Activated T-helper 17 cell treated with anti-CD3 and anti-CD28 coated beads, Interleukin-2, amount 50 U/mL, for 72 hours (primary cell): ENCODE measurements at places on chromosomes 4 and X. TPM values are rescaled to one million over a fixed set of nuclear protein-coding genes. Genes with fewer than 3 reads are reported as not detected.

The UGT2B11 gene
- not detected for total RNA-seq

The KLB gene
- not detected for total RNA-seq

The SPINK2 gene
- total RNA-seq = not detected

The USO1 gene
- total RNA-seq = 66.0 TPM

The MTNR1A gene
- total RNA-seq = not detected

The UGT2A1 gene
- total RNA-seq = not detected

The DDIT4L gene
- 1.8 TPM for total RNA-seq

The CT83 gene
- total RNA-seq = not detected

The PRPS2 gene
- 68.7 TPM for total RNA-seq

The TCEAL5 gene
- total RNA-seq = not detected

The SOD3 gene
- not detected for total RNA-seq

The DUSP21 gene
- total RNA-seq = not detected

The NAP1L2 gene
- 1.9 TPM for total RNA-seq

The CNKSR2 gene
- total RNA-seq = 3.2 TPM

The CPZ gene
- total RNA-seq = not detected

The PWWP3B gene
- not detected for total RNA-seq

The NMU gene
- 0.53 TPM for total RNA-seq

The ETDA gene
- total RNA-seq = not detected

The BTC gene
- not detected for total RNA-seq

The PAGE1 gene
- total RNA-seq = not detected
